ENCODE measurements at places on chromosomes 11 and 22. TPM values are rescaled to one million over a fixed set of nuclear protein-coding genes. Genes with fewer than 3 reads are reported as not detected.
A peak's percentile ranks its signal among the peaks of the same experiment; 100 is the strongest.

- ATAC-seq: no peak
Measured at GRCh38 chr11:128701086-128701485, 7.2 kb downstream of the FLI1 start.

GRCh38 chr22:22458896-22459588 is 49.5 kb downstream of the ZNF280B start:
- no peak for ATAC-seq

DNA sequence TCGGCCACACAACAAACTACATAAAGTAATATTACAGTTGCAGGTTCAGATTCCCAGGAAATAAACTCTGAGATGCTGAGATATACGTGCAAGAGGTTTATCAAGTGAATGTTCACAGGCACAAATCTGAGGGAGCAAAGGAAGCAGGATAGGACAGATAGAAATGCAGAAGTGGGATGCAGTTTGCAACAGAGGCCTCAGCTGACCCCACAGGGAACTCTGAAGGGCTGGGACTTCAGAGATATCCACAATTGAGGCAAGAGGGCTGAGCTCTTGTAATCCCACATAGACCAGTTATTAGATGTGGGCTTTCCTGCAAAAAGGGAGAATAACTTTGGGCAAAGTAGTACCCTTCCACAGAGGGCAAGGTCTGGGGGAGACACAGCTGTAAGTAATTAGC is 25.4 kb upstream of the ARHGAP20 start:
- ATAC-seq: no peak

- ATAC-seq: peak; percentile 43
Measured at GRCh38 chr11:1742371-1742770, 8.0 kb downstream of the IFITM10 start.

DNA sequence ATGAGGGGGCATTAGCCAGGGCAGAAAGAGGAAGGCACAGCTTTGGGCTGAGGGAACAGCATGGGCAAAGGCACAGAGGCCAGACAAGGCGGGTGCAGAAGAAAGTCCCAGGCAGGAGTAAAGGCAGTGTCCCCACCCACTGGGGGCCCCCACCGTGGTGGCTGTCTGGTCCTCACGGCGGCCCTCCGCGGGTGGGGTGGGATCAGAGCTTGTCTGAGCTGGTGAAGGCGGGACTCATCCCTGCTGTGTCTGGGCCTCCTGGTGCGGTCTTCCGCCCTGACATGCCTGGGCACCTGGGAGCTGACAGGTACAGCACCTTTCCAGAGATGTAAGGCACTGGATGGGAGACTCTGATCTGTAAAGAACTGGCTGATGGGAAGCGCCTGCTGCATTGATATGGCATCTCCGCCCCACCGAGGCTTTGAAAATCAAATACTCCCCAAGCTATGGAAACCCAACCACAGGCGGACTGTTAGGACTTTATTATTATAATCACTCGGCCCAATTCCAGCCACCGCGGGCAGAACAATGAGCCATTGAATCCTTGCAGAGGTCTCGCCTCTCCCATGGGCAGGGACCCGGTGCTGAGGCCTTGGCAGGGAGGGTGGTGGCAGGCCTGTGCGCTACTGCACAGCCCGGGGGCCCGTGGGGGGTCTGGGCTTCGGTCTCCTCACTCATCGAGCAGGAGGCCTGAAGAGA is 14.2 kb upstream of the GNB1L start:
- peak; percentile 62 for ATAC-seq

DNA sequence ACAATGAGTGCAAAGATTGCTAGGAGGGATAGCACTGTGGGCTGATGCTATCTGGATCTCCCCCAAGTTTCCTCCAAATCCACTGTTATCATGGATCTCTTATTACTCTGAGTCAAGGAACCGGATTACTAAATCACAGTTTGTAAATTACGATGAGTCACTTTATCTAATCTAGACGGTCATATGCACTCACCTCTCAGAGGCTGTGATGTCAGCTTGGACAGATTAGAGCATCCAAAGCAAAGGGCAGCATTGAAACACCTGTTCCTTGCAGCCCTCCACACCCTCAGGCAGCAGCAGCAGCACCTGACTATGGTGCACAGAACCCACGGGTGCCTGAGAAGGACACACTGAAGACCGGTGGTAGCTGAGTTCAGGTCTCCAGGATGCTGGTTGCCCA is 14.0 kb upstream of the POU2AF1 start:
- peak; percentile 19 for ATAC-seq

The KRTAP5-7 gene
- total RNA-seq: 0.16 TPM

The VPS26B gene
- total RNA-seq: 24.1 TPM

The ROM1 gene
- total RNA-seq: 4.9 TPM

The UBQLN3 gene
- not detected for total RNA-seq
